ENCODE measurements at places on chromosomes 5 and 9.
A peak's percentile ranks its signal among the peaks of the same experiment; 100 is the strongest.

DNA sequence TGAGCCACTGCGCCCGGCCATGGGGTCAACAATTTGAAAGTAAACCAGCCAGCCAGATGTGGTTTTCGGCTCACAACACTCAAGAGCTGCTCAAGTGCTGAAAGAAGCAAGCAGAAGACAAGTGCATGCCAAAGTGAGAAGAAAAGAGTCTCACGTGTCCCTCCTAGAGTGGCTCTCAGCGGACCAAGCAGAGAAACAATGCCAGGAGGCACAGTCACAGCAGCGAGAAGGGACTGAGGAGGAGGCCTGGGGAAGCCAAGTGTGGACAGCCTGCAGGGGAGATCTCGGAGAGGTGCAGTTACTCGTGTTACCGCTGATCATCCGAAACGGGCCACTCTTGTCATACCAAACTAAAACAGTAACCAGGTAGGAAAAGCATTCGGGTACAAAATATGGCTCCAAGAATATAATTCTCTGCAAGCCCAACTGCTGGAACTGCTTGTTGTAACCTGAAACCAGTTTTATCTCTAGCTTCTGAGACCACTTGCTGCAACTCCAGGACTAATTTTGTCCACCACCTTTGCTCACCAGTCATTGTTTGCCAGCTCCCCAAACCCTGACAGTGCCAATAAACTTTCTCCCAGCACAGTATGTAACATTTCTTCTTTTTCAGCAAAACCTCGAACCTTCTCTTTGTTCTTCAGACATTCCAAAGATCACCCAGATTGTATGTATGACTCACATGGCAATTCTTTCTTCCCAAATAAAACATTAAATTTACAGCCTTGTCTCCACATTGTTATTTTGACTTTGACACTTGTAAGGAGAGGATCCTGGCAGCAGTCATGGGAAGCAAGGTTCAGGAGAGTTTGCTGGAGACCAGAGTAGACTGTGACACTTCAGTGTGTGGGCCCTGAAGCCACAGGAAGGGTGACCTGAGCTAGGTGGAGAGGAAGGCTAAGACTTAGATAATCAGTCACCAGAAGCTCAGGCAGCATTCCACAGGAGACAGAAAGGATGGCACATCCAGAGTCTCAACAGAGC is 6.3 kb downstream of the SLC35D2 start:
- DNase-seq, result no peak

- no peak for DNase-seq
Measured at GRCh38 chr5:17665836-17666235, 31.6 kb downstream of the TAF11L14 start.

- DNase-seq, result no peak
Measured at GRCh38 chr5:59198365-59198764, 615.5 kb downstream of the RAB3C start.

DNA sequence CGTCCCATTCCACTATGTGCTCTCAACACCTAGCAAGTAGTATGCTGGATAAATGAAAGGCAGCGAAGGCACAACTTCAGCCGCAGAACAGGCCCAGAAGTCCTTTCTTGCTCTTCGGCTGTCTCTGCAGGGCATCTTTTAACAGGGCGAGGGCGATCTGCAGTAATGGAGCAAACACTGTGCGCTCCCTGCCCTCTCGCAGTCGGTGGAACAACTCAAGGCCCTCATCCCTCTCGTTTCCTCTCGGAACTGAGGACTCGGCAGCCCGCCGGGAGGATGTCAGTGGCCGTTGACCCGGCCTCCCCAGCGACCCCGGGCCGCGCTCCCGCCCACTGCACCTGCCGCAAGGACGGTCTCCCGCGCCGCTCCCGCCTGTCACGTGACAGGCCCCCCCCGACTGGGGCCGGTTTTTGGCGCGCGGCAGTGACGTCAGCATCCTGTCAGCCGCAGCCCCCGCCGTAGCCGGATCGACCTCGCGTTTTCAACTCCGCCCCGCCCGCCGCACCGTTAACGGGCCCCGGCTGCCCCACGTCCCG is 1.1 kb downstream of the ZNF367 start:
- peak; percentile 93 for DNase-seq

DNA sequence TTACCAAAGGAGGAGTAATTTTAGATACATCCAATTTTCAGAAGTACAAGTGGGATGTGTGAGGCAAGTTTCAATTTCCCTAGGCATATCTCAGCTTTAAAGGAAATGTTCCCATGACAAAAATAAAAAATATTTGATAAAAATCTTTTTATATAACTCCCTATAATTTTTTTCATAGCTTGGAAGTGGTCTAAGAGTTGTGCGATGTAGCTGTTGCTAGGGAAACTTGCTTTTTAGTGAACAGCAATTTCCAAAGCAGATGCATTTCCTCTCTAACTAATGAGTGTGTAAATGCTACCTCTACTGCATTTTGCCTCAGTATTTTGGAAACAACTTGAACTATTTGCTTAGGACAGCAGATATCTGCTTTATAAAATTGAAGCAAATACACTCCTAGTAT is 39.6 kb downstream of the MACIR start:
- DNase-seq, result peak; percentile 11

GRCh38 chr9:22156586-22156985 is 147.5 kb upstream of the CDKN2B start:
- no peak for DNase-seq

GRCh38 chr9:87665505-87665904 is 60.4 kb upstream of the CTSL start:
- DNase-seq, result no peak

DNA sequence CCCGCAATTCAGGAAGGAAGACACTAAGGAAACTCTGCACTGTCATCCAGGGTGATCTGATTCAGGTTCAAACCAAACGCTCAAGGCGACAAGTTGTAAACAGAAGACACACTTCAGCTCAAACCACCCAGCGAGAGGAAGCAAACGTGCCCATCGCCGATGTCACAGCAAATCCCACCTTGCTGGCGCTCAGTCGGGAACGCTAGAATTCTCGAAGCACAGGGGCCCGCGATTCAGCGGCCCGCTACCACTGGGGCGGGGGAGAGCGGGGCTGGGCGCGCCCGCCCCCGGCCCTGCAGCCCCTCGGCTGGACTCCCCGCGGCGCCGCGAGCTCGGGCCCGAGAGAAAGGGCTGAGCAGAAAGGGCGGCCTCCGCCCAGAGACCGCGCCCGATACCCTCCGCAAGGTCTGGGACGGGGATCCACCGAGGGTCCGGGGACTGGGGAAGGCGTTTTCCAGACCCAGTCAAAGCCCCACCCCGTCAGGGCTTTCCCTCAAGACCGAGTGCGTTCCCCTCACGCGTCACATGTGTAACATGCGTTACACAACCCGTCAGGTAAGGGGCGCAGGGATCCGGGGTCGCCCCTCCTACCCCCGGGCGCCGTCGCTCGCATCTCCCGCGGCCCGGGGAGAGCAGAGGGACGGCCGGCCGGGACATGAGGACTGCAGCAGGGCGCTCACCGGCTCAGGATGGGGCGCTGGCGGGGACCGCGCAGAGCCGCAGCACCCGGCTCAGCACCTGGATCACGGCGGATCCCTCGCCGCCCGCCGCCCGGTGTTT is 469 bp downstream of the AGTPBP1 start:
- DNase-seq, result peak; percentile 50

GRCh38 chr9:75658301-75658905 is 232.1 kb upstream of the PCSK5 start:
- DNase-seq, result peak; percentile 13
